ENCODE measurements at places on chromosomes 4 and X.

DNA sequence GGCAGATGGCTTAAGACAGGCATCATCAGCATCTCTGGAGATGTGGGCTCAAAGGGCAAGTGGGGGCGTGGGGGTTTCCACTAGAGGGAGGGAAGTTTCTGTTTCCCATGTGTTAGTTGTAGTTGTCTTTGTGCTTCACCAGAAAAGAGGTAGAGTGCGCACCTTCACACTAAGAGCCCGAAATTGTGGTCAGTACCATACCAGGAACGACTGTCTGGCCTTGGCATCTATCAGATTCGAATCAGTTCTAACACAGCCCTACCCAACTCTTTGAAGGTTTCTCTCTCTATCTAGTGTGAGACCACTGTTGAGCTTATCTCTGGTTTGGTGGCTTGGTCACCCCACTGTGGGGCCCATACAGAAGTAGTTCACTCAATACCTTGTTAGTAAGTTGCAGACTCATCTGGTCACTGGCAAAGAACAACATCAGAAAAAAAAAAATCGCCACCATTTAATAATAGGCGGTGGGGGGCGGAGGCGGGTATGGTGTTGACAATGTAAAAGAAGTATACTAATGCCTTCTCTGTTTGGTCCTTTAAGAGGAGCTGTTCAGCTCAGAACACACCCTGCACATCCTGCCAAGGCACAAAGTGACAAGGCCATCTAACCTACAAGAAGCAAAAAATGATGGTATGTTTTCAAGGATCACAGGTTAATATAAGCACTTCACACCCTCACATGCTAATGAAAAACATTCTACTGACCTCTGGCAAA lies 71.1 kb downstream of the NYX start:
- no peak for DNase-seq

DNA sequence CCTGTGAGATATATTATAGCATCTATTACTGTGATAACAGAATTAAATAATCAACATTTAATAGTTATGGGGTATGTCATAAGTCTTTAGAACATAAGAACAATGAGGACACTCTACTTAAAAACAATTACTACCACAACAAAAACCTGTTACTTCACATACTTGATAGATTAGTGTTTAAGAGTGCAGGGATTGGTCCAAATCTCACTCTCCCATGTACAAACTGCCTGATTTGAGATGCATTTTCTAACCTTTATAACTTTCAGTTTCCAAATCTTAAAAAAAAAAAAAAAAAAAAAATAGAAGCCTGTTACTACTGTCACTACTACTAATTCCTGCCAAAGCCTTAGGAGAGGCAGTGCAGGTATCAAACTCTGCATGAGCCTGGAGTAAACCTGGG lies 5.6 kb downstream of the PCDH18 start:
- DNase-seq = no peak

- DNase-seq = no peak
These were observed 141.3 kb downstream of the MGST2 start for GRCh38 chr4:139806929-139807328.

- no peak for DNase-seq
These were observed 608.3 kb upstream of the PCDH10 start for GRCh38 chr4:132540797-132541196.

Measured in RPMI7951 (cell line).